ENCODE measurements at places on chromosomes 3 and 15.

DNA sequence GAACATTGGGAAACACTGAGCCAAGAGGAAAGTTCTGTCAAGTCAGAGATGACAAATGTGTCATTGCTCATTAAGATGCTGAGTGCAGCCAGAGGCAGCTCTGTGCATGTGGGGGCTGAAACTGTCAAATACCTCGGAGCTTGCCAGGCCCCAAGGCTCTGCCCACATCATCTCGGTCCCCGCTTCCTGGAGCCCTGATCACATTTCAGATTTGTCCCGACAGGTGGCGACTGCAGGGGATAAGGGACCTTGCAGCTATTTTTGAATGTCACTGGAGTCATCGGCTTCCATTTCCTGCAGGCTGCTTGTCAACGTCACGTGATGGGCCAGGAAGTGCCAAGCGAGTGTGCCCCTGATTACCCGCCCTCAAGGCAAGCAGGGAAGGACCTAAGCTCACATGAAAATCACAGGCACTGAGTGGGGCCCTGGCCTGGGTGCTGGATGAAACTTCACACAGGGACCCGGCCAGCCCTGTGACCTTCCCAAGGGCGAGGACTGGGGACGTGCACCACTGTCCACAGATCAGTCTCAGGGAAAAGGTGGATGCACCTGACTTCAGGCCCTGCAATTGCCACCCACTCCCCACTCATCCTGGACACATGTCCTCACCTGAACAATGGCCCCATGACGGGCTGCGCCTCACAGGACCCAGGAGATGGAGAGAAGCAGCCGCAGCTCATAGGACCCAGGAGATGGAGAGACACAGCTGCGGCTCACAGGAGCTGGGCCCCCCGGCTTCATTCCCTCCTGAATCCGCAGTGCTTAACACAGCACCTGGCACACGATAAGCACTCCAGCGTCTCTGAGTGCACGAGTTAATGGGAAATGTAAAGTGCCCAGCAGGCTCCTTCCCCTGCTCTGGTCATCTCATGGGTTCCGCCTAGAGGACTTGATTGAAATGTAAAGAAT lies 73.4 kb downstream of the NUP210 start:
- peak; percentile 78 for DNase-seq

DNA sequence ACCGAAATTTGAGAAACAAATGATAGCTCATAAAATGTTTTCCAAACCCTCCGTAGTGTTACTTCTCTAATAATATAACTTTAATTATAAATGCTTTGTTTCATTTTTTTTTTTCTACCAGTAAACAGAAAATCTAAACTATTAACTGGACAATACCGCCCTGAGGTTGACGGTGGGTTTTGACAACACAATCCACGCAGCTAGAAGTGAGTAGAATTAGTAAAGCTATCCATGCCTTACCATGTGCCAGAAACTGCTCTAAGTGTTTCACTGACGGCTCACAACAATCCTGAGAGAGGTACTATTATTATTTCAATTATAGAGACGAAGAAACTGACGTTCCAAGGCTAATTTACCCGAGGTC lies 410 bp downstream of the NDUFAF1 start:
- DNase-seq = no peak

- peak; percentile 92 for DNase-seq
These were observed 165.4 kb downstream of the TJP1 start for GRCh38 chr15:29656636-29657475.

DNA sequence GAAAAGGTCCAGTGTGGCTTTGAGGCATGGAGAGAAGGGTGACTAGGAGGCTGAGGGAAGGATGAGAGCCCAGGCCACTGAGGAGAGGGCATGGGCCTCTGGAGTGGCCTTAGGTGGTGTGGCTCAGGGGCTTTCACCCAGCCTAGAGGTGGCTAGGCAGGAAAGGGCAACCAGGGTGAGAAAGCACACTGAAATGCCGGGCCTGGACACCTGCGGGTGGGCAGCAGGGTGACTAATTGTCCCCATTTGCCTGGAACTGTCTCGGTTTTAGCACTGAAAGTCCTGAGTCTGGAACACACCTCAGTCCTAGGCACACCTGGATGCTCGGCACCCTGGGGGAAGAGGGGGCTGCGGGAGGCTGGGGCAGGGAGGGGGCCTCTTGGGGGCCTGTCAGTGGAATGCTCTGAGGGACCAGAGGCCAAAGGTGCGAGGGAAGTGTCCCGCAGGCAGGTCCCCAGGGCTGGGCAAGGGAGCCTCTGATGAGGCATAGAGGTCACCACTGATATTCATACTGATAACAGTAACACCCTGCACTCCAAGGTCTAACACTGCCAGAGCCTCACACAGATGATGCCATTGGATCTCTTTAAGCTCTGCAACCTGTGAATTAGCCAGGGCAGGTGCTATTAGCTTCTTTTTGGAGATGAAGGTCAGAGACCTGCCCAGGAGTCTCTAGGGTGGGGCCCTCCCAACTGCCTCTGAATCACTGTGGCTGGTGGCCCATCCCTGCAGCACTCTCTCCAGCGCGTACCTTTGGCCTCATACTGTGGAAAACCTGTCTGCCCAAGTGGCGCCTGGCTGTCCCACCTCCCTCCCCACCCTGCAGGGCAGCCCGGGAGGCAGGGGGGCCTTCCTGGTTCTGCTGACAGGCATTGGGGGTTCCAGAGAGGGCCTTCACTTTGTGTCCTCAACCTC lies 3.0 kb upstream of the PHGR1 start:
- DNase-seq = no peak

DNA sequence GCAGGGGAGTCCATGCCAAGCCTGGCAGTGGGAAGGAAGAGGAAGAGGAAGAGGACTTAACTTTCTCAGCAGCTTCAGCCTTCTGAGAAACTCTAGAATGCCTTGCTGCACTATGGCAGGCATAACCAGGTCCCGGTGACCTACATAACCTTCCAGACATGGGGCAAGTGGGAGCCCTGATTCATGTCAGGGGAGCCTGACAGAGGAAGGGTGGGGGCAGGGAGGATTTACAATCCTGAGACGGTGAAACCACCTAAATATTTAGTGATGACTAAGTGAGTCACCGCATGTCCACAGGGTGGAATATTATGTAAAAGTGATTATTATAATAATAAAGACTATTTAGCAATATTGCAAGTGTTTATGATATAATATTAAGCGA lies 46.7 kb downstream of the AMOTL2 start:
- no peak for DNase-seq

DNA sequence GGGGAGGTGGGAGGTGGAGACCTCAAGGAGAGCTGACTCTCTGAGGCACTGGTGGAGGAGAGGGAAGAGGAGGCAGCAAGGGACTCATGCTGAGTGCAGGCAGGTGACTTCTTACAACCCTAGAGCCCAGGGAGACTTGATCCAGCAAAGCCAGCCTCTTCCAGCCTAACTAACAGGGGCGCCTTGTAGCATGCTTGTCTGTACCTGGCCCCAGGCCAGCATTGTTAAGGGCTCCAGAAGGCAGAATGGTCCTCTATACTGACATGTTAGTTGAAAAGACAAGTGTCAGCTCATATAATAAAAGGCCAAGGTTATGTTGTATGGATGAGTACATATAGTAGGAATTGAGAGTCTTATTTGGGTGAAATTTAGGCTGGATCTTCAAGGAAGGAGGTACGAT lies 65.4 kb downstream of the CHDH start:
- no peak for DNase-seq

GRCh38 chr15:98666441-98666840 lies 18.1 kb downstream of the IGF1R start:
- no peak for DNase-seq

GRCh38 chr15:76961268-76962011 lies 29.9 kb downstream of the RCN2 start:
- peak; percentile 16 for DNase-seq

DNA sequence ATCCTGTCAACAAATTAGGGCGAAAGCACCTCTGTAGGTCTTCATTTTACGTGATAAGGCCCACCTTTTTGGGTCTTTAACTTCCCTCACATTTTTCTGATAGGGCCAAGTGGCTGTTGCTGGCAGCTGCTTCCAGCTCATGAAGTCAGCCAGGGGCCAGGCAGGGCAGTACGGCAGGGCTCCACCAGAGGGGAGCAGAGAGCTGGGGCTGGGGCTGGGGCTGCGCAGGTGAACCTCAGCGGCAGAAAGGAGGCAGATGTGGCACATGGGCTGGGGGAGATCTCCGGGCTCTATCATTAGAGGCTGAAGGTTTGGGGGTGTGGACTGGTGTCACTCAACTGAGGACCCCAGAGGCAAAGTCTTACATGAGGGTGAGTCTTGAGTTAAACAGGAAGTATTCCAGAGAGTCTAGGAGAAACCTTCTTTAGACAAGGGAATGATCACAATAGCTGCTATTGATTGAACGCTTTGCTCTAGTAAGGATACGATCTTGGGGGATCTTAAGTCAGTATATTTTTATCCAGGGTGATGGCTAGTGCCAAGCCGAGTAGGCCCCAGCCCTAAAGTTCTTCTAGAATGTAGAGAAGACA lies 62.8 kb upstream of the MEX3B start:
- DNase-seq = peak; percentile 74

DNA sequence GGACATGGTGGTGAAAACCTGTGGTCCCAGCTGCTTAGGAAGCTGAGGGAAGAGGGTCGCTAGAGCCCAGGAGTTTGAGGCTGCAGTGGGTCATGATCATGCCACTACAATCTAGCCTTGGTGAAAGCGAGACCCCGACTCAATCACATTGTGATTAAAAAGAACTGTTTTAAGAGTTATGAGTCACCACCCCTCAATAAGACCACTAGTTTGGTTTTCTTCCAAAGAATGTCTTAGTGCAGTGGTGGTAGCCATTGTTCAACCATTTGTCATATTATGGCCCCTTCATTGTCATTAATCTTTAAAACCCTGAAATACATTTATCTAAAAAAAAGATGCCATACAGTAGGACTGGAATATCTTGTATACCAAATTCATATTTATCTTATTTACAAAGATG lies 48.8 kb downstream of the BLM start:
- no peak for DNase-seq

DNA sequence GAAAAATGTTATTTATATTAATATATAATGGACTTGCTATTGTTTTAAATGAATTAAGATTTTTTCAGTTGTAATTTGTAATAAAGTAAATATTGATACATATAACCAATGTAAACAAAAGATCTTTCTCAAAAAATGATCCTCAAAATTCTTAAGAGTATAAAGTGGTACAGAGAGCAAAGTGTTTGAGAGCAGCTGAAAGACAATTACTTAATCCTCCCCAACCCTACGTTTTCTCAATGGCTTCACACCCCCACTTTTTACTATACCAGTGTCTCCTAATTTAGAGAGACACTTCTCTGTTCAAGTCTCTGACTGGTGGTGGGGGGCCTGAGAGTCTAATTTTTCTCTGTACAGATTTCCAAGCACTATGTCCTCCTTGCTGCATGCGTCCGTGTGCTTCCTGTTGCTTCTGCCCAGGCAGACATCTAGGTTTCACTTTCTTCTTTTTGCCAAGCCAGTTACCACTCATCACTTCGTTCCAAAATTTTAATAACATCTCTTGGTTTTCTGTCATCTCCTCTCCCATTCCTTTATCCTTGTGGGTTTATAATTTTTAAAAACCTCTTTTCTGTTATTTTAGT lies 276.3 kb upstream of the DNAJC19 start:
- DNase-seq = no peak

GRCh38 chr15:63933522-63933921 lies 99.8 kb upstream of the HERC1 start:
- DNase-seq = no peak

GRCh38 chr3:142808103-142808917 lies 80.6 kb downstream of the PCOLCE2 start:
- DNase-seq = no peak

GRCh38 chr15:69857686-69858391 lies 239.9 kb downstream of the TLE3 start:
- DNase-seq = no peak

All from GM23338 (cell line).